ENCODE measurements at places on chromosomes 11 and 22. TPM values are rescaled to one million over a fixed set of nuclear protein-coding genes. Genes with fewer than 3 reads are reported as not detected.

GRCh38 chr11:61869708-61870451 is 21.5 kb downstream of the FADS3 start:
- no peak for DNase-seq

Gene CSTF3
- 9.6 TPM for total RNA-seq

Gene HEPHL1
- total RNA-seq = not detected

Gene NLRP14
- total RNA-seq = not detected

GRCh38 chr11:61488651-61489291 is 19.8 kb upstream of the LRRC10B start:
- peak; percentile 81 for DNase-seq

Gene TLCD5
- total RNA-seq = 7.3 TPM

Gene VWCE
- 0.73 TPM for total RNA-seq

Gene ZC3H12C
- 16.1 TPM for total RNA-seq

DNA sequence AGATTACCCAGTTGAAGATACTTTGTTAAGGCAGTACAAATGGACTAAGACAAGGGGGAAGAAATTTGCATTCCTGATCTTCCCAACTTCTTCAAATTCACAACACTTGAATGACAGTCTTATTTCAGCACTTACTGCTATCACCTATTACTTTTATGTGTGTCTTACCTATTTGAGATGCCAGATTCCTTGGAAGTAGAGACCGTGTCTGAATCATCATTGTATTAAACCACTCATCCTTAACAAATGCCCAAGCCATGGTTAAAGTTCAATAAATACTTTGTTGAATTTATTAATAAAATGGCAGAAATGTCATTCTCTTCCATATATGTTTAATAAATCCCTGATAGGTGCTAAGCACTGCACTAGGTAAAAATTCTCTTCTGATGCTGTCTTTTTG is 18.3 kb downstream of the SC5D start:
- DNase-seq = no peak

DNA sequence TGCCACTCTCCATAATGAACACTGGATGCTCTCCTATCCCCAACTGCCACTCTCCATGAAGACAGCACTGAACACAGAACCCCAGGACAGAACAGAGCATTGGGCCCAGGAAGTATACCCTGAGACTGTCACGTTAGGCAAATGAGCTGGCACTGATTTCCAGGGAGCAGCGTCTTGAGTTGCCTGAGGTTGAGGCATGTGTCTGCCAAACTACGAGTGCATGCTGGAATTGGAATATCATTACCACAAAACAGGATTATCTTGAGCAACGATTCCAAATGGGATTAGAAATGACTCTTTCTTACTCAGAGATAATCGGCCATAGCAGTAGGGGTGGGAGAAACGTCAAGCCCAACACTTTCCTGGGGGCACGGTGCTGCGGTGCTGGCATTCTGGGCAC is 39.9 kb downstream of the CLPB start:
- DNase-seq = no peak

DNA sequence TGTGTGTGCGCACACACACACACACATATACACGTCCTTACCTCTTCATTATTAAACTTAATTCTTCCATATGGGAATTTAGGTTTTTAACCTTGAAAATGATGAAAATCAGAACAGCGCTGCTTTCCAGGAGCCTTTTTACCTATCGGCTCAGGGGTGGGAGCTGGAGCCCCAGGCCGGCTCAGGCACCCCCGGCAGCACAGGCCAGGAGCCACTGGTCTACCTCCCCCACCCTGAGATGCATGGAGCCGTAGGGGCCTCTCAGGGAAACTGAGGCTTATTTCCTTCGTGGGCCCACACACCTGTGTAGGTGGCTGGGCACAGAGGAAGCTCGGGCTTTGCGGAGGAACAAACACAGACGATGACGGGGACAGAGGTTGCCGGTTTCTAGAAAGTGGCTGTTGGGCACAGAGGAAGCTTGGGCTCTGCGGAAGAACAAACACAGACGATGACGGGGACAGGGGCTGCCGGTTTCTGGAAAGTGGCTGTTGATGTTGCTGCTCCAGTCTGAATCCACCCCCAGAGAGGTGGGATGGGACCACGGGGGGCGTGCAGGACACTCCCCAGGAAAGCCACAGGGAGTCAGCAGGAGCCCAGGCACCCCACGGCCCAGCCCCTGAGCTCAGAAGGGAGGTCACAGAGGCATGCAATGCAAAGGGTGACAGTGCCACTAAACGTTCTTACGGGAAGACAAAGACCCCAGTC is 149.4 kb downstream of the BRD1 start:
- DNase-seq = no peak

GRCh38 chr11:123250892-123251656 is 56.0 kb upstream of the CLMP start:
- DNase-seq = no peak

DNA sequence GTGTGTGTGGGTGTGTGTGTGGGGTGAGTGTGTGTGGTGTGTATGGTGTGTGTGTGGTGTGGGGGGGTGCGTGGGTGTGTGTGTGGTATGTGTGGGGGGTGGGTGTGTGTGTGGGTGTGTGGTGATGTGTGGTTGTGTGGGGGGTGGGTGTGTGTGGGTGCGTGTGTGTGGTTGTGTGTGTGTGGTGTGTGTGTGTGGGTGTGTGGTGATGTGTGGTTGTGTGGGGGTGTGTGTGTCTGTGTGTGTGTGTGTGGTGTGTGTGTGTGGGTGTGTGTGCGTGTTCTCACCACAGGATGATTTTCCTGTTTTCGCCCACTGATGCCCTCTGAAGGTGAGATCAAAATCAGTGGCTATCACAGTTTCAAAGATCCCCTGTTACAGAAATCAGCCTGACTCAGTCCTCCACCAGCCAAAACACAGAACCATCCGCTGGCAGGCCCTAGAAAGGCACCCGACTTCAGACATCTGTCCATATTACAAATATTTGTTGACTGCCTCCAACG is 24.7 kb downstream of the CPT1A start:
- no peak for DNase-seq

Gene OR51B4
- not detected for total RNA-seq

Gene APOA4
- total RNA-seq = not detected

Gene KRTAP5-2
- total RNA-seq = not detected

GRCh38 chr11:30016588-30017363 is at the start of gene KCNA4:
Gene KCNA4, minus strand, starts transcription at chr11:30017030. Its CDS starts 4,352 bp downstream, at chr11:30012678.
- peak; percentile 57 for DNase-seq

DNA sequence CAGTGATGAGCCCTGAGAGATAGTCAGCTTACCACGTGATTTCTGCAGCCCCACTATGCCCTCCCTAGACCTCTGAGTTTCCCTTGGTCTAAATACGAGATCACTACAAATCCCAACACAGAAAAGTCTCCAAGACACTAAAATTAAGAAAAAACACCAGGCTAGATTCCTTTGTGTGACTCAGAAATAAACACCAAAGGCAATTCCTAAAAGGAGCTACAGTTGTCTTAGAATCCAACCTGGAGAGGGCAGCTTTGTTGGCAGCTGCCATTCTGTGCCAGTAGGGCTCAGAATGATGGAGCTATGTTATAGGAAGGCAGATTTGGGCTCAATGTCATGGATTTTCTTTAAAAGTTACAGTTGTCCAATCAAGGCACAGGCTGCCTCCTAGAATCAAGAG is 37.1 kb upstream of the HMGXB4 start:
- DNase-seq = no peak

DNA sequence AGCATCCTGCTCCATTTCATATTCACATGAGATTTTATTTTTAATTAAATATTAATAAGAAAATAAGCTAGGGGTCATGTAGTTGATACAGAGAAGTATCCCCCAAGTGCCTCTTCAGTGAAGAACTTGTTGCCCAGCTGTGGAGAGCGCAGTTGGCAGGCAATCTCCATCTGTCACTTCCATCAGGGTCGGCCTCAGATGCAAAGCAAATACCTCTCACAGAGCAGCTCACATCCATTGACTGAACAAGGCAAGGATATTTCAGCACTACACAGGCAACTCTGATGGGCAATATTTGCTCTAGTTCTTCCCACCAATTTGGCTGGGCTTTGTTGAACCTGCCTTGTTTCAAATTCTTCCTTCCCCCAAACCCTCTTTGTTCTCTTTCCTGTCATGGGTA is 129.4 kb downstream of the NOX4 start:
- DNase-seq = no peak

Measured in Right ventricle myocardium superior (tissue), 1 donor.